A673 (cell line): ENCODE measurements at places on chromosomes 7 and 10.

DNA sequence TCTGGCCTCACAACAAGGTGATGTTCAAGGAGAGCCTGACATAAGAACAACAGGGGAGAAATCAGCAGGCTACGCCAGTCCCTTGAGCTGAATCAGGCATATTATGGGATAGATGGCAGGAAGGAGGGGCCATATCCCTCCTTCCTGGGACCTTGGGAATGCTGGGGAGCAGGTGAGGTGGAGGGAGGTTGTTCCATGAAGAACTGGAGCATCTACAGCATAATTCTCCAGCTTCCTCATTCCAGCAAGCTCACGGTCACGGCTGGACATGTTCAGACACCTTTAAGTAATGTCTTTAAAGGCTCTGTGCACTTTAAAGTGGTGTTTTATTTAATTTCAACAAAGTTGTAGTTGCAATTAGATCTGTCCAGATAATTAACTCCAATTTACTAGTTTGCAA is 780.5 kb downstream of the TYW1 start:
- DNase-seq: no peak
- H3K4me3 ChIP-seq: no peak overlapping the region
- peaks cover 4% of the 10 kb centered on the region for H3K4me1 ChIP-seq
- no peak overlapping the region for H3K27ac ChIP-seq
- H3K36me3 ChIP-seq: no peaks in the 10 kb centered on the region
- H3K27me3 ChIP-seq: no peaks in the 10 kb centered on the region

GRCh38 chr10:114634609-114634979 is 23.5 kb downstream of the ABLIM1 start:
- DNase-seq: peak; percentile 72
- no peak overlapping the region for H3K27ac ChIP-seq
- peaks cover 14% of the 10 kb centered on the region for H3K27me3 ChIP-seq
- H3K4me1 ChIP-seq: peaks cover 14% of the 10 kb centered on the region
- H3K36me3 ChIP-seq: no peaks in the 10 kb centered on the region
- H3K4me3 ChIP-seq: no peak overlapping the region

GRCh38 chr7:143988976-143989745 is 11.0 kb upstream of the OR6B1 start:
- no peak for DNase-seq
- H3K27me3 ChIP-seq: no peaks in the 10 kb centered on the region
- no peaks in the 10 kb centered on the region for H3K36me3 ChIP-seq
- H3K27ac ChIP-seq: no peak overlapping the region

DNA sequence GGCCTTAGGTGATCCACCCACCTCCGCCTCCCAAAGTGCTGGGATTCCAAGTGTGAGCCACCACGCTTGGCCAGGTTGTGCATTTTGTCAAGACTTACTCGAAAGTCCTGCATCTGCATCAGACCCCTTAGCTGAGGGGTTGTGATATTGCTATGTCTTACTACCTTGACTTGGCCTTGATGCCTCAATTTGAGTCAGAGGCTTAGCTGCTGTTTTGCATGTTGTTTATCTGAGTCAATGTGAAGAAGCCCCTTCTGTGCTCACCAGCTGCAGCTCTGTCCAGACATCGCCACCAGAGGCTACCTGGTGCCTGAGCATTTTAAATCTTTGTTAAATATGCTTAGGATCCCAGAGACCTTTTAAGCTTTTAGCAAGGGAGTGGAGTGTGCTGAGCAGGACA is 18.1 kb downstream of the UBE2D4 start:
- no peak overlapping the region for H3K27ac ChIP-seq
- no peaks in the 10 kb centered on the region for H3K4me1 ChIP-seq
- H3K36me3 ChIP-seq: no peaks in the 10 kb centered on the region
- no peak for DNase-seq

GRCh38 chr7:155807789-155808548 is 4.3 kb downstream of the SHH start:
- H3K27ac ChIP-seq: no peak overlapping the region
- H3K4me3 ChIP-seq: no peak overlapping the region
- H3K4me1 ChIP-seq: peaks cover 11% of the 10 kb centered on the region
- H3K27me3 ChIP-seq: peaks cover 89% of the 10 kb centered on the region

DNA sequence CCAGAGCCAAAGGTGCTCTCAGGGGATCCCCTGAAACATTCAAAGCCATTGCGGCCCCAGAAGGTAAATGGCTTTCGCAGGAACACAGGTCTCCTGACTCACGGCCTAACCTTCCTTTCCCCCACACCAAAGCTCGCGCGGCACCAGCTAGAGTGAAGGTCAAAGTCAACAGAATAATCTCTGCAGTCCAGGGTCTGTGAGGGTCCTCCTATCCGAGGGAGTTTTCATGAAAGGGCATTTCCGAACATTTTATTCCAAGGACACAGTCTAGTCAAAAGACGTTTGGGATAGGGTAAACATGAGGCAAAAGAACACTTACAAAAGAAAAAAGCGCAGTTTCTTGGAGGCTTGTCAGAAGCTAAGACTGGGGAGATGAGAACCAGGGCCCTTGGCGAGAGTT is 559 bp upstream of the STEAP2 start:
- H3K27me3 ChIP-seq: no peaks in the 10 kb centered on the region
- peak; percentile 48 for DNase-seq
- H3K4me3 ChIP-seq: peak overlapping the region; percentile 88
- H3K27ac ChIP-seq: peak overlapping the region; percentile 98
- H3K4me1 ChIP-seq: peaks cover 38% of the 10 kb centered on the region
- H3K36me3 ChIP-seq: peaks cover 8% of the 10 kb centered on the region

GRCh38 chr10:77311186-77311585 is 326.4 kb downstream of the KCNMA1 start:
- H3K4me3 ChIP-seq: no peak overlapping the region
- no peak overlapping the region for H3K27ac ChIP-seq
- DNase-seq: no peak
- no peaks in the 10 kb centered on the region for H3K36me3 ChIP-seq
- no peaks in the 10 kb centered on the region for H3K4me1 ChIP-seq
- peaks cover 10% of the 10 kb centered on the region for H3K27me3 ChIP-seq

- no peaks in the 10 kb centered on the region for H3K36me3 ChIP-seq
- H3K4me3 ChIP-seq: no peak overlapping the region
- peaks cover 29% of the 10 kb centered on the region for H3K4me1 ChIP-seq
- no peak overlapping the region for H3K27ac ChIP-seq
Measured at GRCh38 chr7:130966246-130967009, 232.4 kb upstream of the KLF14 start.

DNA sequence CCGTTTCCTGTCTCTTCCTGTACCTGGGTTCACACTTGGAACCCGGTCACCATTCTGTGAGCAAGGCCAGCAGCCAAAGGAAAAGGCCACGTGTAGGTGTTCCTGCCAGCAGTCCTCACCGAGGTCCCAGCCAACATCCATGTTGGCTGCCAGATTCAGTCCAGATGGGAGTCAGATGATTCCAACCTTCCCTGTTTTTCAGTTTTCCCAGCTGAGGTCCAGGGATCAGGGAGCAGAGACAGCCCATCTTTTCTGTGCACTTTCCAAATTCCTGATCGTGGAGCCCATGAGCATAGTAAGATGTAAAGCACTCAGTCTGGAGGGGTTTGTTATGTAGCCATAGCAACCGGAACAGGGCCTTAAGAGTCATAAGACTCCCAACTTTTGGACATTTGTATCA is 3.9 kb upstream of the PVRIG start:
- H3K36me3 ChIP-seq: no peaks in the 10 kb centered on the region
- no peaks in the 10 kb centered on the region for H3K27me3 ChIP-seq
- no peak overlapping the region for H3K4me3 ChIP-seq
- H3K27ac ChIP-seq: no peak overlapping the region
- H3K4me1 ChIP-seq: no peaks in the 10 kb centered on the region

DNA sequence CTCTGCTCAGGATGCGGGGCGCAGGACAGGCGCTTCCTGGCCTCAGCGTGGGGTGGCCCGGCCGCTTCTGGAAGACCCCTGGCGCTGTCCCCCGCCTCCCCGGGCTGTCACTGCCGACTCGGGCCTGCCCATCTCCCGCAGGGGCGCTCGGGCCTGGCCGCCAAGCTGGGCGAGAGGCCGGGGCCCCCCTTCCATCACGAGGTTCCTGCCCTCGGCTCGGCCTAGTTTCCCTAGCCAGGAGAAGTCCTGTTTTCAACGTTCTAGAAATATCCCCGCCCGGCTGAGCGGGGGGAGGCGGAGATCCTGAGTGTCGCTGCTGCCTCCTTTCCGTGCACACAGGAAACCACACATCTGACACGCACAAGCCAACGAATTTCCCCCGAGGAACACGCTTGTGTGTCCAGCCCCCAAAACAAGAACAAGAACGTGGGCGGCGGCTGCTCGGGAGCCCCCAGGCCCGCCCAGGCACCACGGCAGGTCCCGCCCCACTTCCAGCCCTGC is 33.7 kb downstream of the AP5Z1 start:
- no peaks in the 10 kb centered on the region for H3K36me3 ChIP-seq
- no peaks in the 10 kb centered on the region for H3K4me1 ChIP-seq
- DNase-seq: no peak
- H3K4me3 ChIP-seq: no peak overlapping the region
- H3K27me3 ChIP-seq: no peaks in the 10 kb centered on the region

GRCh38 chr10:58996063-58996462 is 180.4 kb upstream of the PHYHIPL start:
- no peaks in the 10 kb centered on the region for H3K27me3 ChIP-seq
- DNase-seq: no peak
- no peak overlapping the region for H3K4me3 ChIP-seq
- no peak overlapping the region for H3K27ac ChIP-seq
- H3K36me3 ChIP-seq: no peaks in the 10 kb centered on the region

- H3K27me3 ChIP-seq: no peaks in the 10 kb centered on the region
- H3K36me3 ChIP-seq: no peaks in the 10 kb centered on the region
- no peaks in the 10 kb centered on the region for H3K4me1 ChIP-seq
- no peak overlapping the region for H3K27ac ChIP-seq
Measured at GRCh38 chr7:108492742-108493141, 33.2 kb downstream of the PNPLA8 start.

GRCh38 chr7:72058579-72058978 is 353.6 kb downstream of the CALN1 start:
- H3K4me3 ChIP-seq: no peak overlapping the region
- no peaks in the 10 kb centered on the region for H3K36me3 ChIP-seq
- no peaks in the 10 kb centered on the region for H3K27me3 ChIP-seq
- no peak for DNase-seq
- no peak overlapping the region for H3K27ac ChIP-seq
